ENCODE measurements at places on chromosomes 1 and 21. TPM values are rescaled to one million over a fixed set of nuclear protein-coding genes. Genes with fewer than 3 reads are reported as not detected.

GRCh38 chr1:30335389-30335996 is 387.9 kb downstream of the MATN1 start:
- DNase-seq, result no peak

DNA sequence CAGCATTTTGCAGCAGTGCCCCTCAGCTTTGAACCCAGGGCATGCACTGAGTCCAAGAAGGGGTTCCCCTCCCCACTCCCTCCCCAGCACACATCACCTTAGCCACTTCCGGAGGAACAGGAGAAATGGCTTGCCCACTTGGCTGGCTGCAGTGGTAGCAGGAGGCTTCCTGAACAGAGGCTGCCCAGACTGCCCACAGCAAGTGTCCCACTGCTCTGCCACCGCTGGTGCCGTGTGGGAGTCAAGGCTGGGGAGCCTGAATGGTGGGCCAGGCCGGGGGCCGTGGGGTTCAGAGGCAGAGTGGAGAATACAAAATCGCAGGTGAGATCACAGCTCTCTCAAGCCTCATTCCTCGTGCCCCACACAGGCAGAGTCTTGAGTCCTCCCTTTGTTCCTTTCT is 34.5 kb downstream of the CD247 start:
- no peak for DNase-seq

DNA sequence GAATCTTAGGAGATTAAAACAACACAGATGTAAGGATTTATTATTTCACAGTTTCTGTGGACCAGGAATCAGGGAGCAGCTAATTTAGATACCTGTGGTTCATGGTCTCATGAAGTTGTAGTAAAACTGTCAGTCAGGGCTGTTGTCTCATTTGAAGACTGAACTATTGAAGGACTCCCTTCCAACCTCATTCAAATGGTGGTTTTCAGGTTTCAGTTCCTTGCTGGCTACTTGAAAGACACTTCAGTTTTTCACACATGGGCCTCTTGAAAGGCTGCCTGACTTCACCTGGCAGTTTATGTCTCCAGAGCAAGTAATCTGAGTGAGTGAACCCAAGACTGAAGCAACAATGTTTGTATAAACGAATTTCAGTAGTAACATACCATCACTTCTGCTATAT is 915.9 kb downstream of the PLA2G4A start:
- no peak for DNase-seq

DNA sequence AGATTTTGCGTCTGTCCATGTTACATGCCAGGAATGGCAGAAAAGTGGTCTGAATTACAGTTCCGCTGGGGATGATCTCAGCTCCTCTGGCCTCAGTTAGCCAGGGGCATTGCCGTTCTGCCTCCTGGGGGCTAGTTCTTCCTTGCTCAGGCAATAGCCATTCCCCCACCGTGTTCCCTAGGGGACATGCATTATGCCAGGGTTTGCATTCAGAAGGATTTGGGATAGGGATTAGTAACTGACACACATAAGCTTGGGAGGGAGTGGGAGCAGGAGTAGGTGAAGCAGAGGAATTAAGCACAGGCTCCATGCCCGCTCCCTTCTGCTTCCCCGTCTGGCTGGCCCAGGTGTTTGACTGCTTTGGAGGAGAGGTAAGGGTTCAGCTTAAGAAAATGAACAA is 12.7 kb downstream of the LRRC71 start:
- DNase-seq, result no peak

The ADORA3 gene
- 3.8 TPM for total RNA-seq

GRCh38 chr1:27009601-27010197 is 3.0 kb downstream of the TENT5B start:
- no peak for DNase-seq

The EXOC8 gene
- 11.3 TPM for total RNA-seq

DNA sequence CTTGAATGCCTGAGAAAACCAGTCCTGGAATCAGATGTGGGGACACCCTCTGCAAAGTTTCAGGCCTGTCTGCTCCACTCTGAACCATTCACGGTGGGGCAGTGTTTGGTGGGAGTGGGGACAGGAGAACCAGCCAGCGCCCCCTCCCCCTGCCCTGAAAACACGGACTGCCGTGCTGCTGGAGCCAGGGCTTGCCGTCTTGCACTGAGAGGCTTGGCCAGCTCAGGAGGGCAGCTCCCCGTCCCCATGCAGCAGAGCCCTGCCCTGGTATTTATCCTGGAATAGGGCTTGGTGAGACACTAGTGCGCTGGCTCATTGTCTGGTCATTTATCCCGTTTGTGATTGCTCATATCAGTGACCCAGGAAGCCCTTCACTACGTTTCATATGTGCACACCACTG is 3.9 kb downstream of the S100B start:
- DNase-seq, result no peak

The PCSK9 gene
- total RNA-seq, result not detected

The ZBTB8B gene
- not detected for total RNA-seq

The SERPINC1 gene
- 0.46 TPM for total RNA-seq

The CRB1 gene
- total RNA-seq, result 0.16 TPM

Measured in Right ventricle myocardium inferior (tissue), 1 donor.